ENCODE measurements at places on chromosomes 7 and 10. TPM values are rescaled to one million over a fixed set of nuclear protein-coding genes. Genes with fewer than 3 reads are reported as not detected.

PTN gene
- total RNA-seq, result not detected

SUV39H2 gene
- 5.7 TPM for total RNA-seq

MLXIPL gene
- total RNA-seq, result not detected

ANTXRL gene
- not detected for total RNA-seq

NXPH1 gene
- not detected for total RNA-seq
